ENCODE measurements at places on chromosomes 7 and 10. TPM values are rescaled to one million over a fixed set of nuclear protein-coding genes. Genes with fewer than 3 reads are reported as not detected.

DNA sequence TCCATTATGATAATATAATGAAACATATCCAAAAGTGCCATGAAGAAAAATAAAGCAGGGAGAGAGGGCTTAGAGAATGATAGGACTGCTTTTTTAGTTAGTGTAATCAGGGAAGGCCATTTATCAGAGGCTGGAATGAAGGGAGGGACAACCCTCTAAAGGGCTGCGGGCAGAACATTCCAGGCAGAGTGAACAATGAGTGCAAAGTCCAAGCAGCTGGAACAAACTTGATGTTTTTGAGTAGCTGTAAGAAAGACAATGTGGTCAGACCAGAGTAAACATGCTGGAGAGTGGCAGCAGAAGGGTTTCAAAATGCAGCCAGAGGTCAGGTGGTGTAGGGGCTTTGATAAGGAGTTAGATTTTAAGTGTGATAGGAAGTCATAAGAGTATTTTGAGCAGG lies 65.6 kb upstream of the CCDC6 start:
- no peaks in the 10 kb centered on the region for H3K27me3 ChIP-seq
- no peaks in the 10 kb centered on the region for H3K4me1 ChIP-seq
- H3K4me3 ChIP-seq, result no peak overlapping the region
- no peak for DNase-seq

GRCh38 chr10:44993226-44993921 lies 7.3 kb upstream of the ZNF22 start:
- H3K4me1 ChIP-seq, result peaks cover 31% of the 10 kb centered on the region
- no peaks in the 10 kb centered on the region for H3K36me3 ChIP-seq
- H3K4me3 ChIP-seq, result no peak overlapping the region
- peaks cover 5% of the 10 kb centered on the region for H3K27me3 ChIP-seq
- peak; percentile 16 for DNase-seq

CFAP69 gene
- total RNA-seq, result 0.65 TPM

HECW1 gene
- not detected for total RNA-seq

- peaks cover 6% of the 10 kb centered on the region for H3K27me3 ChIP-seq
- H3K27ac ChIP-seq, result no peak overlapping the region
- H3K4me3 ChIP-seq, result no peak overlapping the region
Measured at GRCh38 chr10:59957975-59958374, 51.6 kb upstream of the CCDC6 start.

GRCh38 chr10:27450225-27450624 lies 53.9 kb upstream of the RAB18 start:
- no peak for DNase-seq
- no peaks in the 10 kb centered on the region for H3K36me3 ChIP-seq
- H3K27me3 ChIP-seq, result peaks cover 3% of the 10 kb centered on the region

GRCh38 chr7:149685455-149685854 lies 87.9 kb downstream of the ZNF467 start:
- H3K27ac ChIP-seq, result no peak overlapping the region
- DNase-seq, result no peak
- no peak overlapping the region for H3K4me3 ChIP-seq
- H3K27me3 ChIP-seq, result peaks cover 23% of the 10 kb centered on the region
- H3K36me3 ChIP-seq, result no peaks in the 10 kb centered on the region

GRCh38 chr10:98316661-98317060 lies 48.7 kb upstream of the LOXL4 start:
- H3K27ac ChIP-seq, result no peak overlapping the region
- no peak overlapping the region for H3K4me3 ChIP-seq
- no peaks in the 10 kb centered on the region for H3K27me3 ChIP-seq
- H3K36me3 ChIP-seq, result no peaks in the 10 kb centered on the region

DNA sequence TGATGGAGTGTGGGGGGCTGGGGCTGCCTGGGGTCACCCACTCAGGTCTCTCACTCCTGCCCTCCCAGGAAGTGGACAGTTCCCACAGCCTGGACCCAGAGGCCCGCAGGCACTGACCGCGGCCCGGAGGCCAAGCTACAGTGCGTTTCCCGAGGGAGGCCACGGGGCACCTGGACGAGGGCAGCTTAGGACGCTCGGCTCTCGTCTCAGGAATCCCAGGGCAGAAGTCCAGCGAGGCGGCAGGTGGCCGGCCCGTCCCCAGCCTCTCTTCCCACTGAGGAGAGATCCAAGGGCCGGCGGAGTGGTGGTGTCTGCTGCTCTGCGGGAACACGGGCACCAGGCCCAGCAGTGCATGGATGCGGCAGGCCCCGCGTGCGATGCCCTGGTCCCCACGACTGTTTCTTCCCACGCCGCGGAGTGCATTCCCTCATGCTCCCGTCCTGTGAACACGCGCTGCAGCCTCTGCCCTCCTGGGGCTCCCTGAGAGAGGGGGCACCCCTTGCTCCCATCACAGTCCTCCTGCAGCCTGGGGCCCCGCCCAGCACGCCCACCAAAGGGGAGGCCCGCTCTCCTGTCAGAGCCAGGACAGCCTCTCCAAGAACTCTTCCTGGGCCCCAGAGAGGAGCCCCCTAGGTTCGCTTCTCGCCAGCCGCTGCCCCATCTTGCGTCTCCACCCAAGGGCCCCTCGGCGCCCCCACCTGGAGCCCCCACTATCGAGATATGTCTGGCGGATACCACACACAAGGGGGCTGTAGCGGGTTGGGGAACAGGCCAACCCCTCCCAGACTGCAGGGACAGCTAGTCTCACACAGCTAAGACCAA lies 24.3 kb upstream of the GPR146 start:
- H3K27ac ChIP-seq, result no peak overlapping the region
- no peak for DNase-seq
- H3K36me3 ChIP-seq, result peaks cover 22% of the 10 kb centered on the region
- peaks cover 4% of the 10 kb centered on the region for H3K4me1 ChIP-seq
- H3K4me3 ChIP-seq, result no peak overlapping the region
- no peaks in the 10 kb centered on the region for H3K27me3 ChIP-seq

GRCh38 chr10:60914690-60915141 lies 29.3 kb downstream of the RHOBTB1 start:
- no peak overlapping the region for H3K4me3 ChIP-seq
- no peak overlapping the region for H3K27ac ChIP-seq
- peaks cover 5% of the 10 kb centered on the region for H3K27me3 ChIP-seq
- no peak for DNase-seq

GRCh38 chr10:121687095-121687813 lies 89.0 kb upstream of the FGFR2 start:
- H3K27me3 ChIP-seq, result no peaks in the 10 kb centered on the region
- H3K4me1 ChIP-seq, result no peaks in the 10 kb centered on the region
- no peak overlapping the region for H3K27ac ChIP-seq

GRCh38 chr7:104971290-104972071 lies 42.5 kb upstream of the KMT2E start:
- peaks cover 4% of the 10 kb centered on the region for H3K36me3 ChIP-seq
- no peak overlapping the region for H3K27ac ChIP-seq

GRCh38 chr7:113628948-113629847 lies 289.6 kb downstream of the PPP1R3A start:
- H3K4me3 ChIP-seq, result no peak overlapping the region
- DNase-seq, result no peak
- no peaks in the 10 kb centered on the region for H3K4me1 ChIP-seq
- H3K36me3 ChIP-seq, result no peaks in the 10 kb centered on the region
- no peak overlapping the region for H3K27ac ChIP-seq
- no peaks in the 10 kb centered on the region for H3K27me3 ChIP-seq

ITGA8 gene
- total RNA-seq, result not detected

DNA sequence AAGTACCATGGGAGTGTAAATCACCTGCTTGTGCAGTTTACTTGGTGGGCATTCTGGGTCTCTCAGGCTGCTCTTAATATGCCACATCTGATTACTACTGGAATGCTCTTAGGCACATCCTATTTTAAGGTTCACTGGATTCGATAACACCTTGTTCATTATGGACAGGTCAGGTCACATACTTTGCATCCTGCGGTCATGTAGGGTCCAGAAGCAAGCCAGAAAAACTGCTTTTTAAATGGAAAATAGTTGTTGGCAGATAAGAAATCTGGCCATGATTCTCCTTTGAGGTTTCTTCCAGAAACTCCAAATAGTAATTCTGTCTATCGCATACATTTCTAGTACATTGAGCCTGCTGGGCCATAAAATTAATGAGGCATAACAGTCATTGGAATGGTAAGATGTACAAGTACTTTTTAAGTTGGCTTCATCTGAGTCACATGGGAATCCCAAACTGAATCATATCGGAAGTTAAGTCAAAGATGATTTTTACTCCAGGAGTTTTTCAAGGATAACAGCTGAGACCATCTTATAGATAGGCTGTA lies 371.9 kb downstream of the LRRTM3 start:
- H3K36me3 ChIP-seq, result no peaks in the 10 kb centered on the region
- H3K4me1 ChIP-seq, result no peaks in the 10 kb centered on the region
- no peaks in the 10 kb centered on the region for H3K27me3 ChIP-seq
- H3K4me3 ChIP-seq, result no peak overlapping the region
- DNase-seq, result no peak

PNLIPRP1 gene
- not detected for total RNA-seq

PRR15 gene
- not detected for total RNA-seq

SORBS1 gene
- 0.47 TPM for total RNA-seq

GRCh38 chr10:1127629-1128028 lies 71.4 kb downstream of the WDR37 start:
- H3K36me3 ChIP-seq, result peaks cover 75% of the 10 kb centered on the region
- no peaks in the 10 kb centered on the region for H3K27me3 ChIP-seq
- peaks cover 22% of the 10 kb centered on the region for H3K4me1 ChIP-seq

DNA sequence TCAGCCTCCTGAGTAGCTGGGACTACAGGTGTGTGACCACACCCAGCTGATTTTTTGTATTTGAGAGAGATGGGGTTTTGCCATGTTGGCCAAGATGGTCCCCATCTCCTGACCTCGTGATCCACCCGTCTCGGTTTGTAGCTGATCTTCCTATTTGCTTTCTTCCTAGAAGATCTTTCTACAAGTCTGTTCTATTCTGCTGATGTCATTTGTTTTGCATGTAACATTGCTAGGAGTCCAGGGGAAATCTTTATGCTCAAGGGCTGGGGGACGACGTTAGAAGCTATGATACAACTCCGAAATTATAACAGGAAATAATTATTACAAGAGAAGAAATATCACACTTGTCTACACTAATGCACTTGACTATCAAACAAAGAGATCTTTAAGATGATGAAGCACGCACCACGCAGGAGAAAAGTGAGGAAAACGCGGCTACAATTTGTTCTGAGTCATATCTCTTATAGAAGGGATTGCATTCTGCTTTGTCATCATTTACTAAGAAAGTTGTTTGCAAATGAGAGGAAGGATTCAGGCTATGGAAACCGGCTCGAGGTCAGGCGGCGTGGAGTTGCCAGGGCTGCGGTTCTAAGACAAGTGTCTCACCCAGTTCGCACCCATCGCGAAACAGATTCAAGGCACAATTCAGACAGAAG lies 103.0 kb upstream of the CARD11 start:
- H3K36me3 ChIP-seq, result no peaks in the 10 kb centered on the region
- no peak overlapping the region for H3K27ac ChIP-seq
- no peak for DNase-seq
- H3K27me3 ChIP-seq, result no peaks in the 10 kb centered on the region
- H3K4me3 ChIP-seq, result no peak overlapping the region
- peaks cover 18% of the 10 kb centered on the region for H3K4me1 ChIP-seq

DNA sequence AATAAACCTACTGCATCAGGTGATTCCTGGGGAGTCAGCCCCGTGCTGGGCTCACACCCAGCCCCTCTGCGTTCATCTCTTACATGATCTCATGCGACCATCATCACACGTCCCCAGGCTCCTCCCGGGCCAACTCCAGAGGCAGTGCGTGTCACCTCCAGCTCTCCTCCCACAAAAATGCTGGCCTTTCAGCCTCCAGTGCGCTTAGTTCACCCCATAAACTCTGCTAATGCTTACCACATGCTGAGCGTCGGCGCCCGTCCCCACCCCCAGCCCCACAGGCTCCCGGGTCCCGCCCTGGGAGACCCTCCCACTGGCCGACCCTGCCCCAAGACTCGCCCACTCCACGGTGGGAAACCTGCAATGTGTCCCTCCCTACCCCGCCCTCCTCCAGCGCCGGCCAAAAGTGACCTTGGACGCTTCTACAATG lies 816 bp upstream of the SDK1 start:
- DNase-seq, result no peak
- peaks cover 7% of the 10 kb centered on the region for H3K4me1 ChIP-seq
- no peak overlapping the region for H3K27ac ChIP-seq
- no peaks in the 10 kb centered on the region for H3K36me3 ChIP-seq
- H3K4me3 ChIP-seq, result peak overlapping the region; percentile 46

- H3K27ac ChIP-seq, result no peak overlapping the region
- no peaks in the 10 kb centered on the region for H3K4me1 ChIP-seq
- DNase-seq, result no peak
- no peaks in the 10 kb centered on the region for H3K27me3 ChIP-seq
- no peaks in the 10 kb centered on the region for H3K36me3 ChIP-seq
- no peak overlapping the region for H3K4me3 ChIP-seq
Measured at GRCh38 chr10:109433434-109433833, 489.9 kb downstream of the XPNPEP1 start.

DNA sequence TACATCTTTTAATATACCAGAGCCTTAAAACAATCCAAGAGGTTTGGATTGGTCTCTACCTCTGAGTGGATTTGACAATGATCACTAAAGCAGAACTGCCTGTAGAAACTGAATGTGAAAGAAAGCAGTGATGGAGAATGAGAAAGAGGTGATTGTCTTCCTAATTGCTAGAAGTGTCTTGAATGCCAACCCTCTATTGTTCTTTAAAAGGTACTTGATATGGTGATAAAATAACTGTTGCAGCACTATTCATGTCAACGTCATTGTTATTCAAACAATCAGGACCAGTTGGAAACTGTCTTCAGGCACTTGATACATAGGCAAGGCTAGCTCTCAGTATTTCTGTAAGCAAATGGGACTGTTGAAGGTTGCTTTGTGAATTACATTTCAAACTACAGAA lies 47.9 kb upstream of the ITPRID1 start:
- no peaks in the 10 kb centered on the region for H3K27me3 ChIP-seq
- no peaks in the 10 kb centered on the region for H3K4me1 ChIP-seq
- no peak for DNase-seq
- H3K27ac ChIP-seq, result no peak overlapping the region
- H3K36me3 ChIP-seq, result no peaks in the 10 kb centered on the region
- H3K4me3 ChIP-seq, result no peak overlapping the region

EPO gene
- total RNA-seq, result not detected

CPVL gene
- not detected for total RNA-seq

SLC13A4 gene
- not detected for total RNA-seq

GRCh38 chr10:93357680-93358079 lies 124.5 kb downstream of the MYOF start:
- H3K27me3 ChIP-seq, result no peaks in the 10 kb centered on the region
- DNase-seq, result peak; percentile 35
- H3K27ac ChIP-seq, result no peak overlapping the region
- H3K4me1 ChIP-seq, result peaks cover 6% of the 10 kb centered on the region
- no peaks in the 10 kb centered on the region for H3K36me3 ChIP-seq
- no peak overlapping the region for H3K4me3 ChIP-seq

DNA sequence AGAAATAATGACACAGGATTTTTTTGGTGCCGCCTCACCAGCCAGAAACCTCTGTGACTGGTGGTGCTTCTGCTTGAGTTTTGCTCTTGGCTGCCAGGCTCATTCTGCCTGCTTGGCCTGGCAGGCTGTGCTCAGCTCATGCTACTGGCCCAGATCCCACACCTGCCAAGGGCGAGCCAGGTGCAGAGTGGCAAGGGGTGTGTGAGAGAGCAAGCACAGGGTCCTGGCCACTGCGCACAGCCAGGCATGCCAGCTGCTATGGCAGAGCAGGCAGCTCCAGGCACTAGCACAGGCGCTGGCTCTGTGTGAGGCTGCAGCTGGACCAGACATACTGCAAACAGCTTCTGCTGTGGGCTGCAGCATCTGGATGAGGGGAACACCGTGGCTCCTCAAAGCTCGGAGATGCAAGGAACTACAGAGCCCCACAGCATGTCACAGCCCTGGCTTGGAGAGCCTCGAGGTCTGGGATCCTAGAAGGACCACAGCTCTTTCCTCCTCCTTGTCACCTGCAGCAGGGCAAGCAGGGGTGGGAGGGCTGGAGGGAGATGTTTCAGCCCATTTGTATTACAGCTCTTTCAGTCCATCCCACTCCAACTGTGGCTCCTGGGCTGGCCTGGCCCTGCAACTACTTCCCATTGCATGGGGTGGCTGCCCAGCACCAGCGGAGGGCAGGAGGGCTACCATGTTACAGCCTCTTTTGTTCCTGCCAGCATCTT lies 313.4 kb upstream of the SEMA3C start:
- H3K27ac ChIP-seq, result no peak overlapping the region
- H3K4me3 ChIP-seq, result no peak overlapping the region
- no peaks in the 10 kb centered on the region for H3K27me3 ChIP-seq
- H3K36me3 ChIP-seq, result no peaks in the 10 kb centered on the region

Data from activated CD8-positive, alpha-beta T cell treated with anti-CD3 and anti-CD28 coated beads, Interleukin-2, amount 10 ng/mL, durations not matched to agents 7 days and 5 days (primary cell).